ENCODE measurements at places on chromosomes 16 and 17. TPM values are rescaled to one million over a fixed set of nuclear protein-coding genes. Genes with fewer than 3 reads are reported as not detected.

USH1G gene
- not detected for total RNA-seq

CPHXL2 gene
- not detected for total RNA-seq

EPOP gene
- 1.7 TPM for total RNA-seq

TP53TG3B gene
- not detected for total RNA-seq

KRT24 gene
- not detected for total RNA-seq

ACE gene
- 0.91 TPM for total RNA-seq
